Activated CD4-positive, alpha-beta T cell treated with anti-CD3 and anti-CD28 coated beads for 4 hours (primary cell): ENCODE measurements at places on chromosomes 7 and 10.

DNA sequence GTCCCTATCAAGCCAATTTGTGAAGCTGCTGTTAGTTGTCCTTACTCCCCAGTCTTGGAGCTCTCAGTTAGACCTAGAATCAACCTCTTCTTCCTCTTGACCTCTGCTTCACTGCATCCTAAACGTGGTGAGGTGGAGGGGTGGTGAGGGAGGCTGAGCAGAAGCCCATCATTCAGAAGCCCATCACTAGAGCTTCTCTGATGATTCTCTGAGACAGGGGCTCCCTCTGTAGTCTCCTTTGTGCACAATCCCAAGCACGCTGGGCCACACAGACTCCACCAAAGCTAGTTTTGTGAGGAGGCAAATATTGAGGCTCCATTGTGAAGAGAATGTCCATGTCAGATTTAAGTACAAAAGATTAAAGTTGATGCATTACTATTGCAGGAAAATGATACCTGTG is 163.8 kb upstream of the PRSS1 start:
- no peak for DNase-seq

DNA sequence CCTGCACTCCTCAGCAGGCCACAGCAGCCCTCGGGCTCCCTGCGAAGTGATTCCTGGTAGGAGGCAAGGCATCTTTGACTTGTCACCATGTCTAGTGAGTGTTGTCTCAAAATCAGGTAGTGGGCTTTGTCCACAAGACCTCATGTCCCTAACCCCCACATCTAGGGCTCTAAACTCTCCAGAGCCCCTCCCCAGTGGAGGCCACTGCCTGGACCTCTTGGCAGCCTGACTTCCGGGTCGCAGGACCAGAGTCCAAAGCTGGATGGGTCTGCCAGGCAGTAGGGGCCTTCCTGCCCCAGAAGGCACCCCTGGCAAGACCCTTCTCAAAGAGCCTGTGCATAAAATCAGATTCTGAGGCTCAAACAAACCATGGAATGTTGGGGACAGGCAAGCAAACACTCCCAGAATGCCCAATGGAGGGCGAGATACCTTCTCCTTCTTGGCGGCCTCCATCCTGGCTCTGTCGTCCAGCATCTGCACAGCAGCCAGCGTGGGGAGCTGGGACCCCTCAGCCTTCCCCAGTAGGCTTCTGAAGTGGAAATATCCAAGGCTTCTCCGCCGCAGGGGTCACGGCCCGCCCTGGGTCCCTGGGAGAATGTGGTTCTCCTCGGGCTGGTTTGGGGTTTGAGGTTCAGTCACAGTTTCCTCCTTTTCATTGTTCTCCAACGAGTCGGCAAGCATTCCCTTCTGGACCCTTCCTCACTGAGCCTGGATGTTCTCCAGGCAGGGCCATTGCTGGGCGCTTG is 586 bp downstream of the GCK start:
- DNase-seq, result no peak

GRCh38 chr7:69309601-69310000 is 288.7 kb upstream of the AUTS2 start:
- no peak for DNase-seq

- DNase-seq, result no peak
These were observed 612.6 kb downstream of the AUTS2 start for GRCh38 chr7:70210936-70211310.

GRCh38 chr7:80529362-80529761 is 17.5 kb upstream of the GNAT3 start:
- DNase-seq, result no peak

GRCh38 chr10:86970982-86971231 is 2.6 kb downstream of the ADIRF start:
- DNase-seq, result no peak

DNA sequence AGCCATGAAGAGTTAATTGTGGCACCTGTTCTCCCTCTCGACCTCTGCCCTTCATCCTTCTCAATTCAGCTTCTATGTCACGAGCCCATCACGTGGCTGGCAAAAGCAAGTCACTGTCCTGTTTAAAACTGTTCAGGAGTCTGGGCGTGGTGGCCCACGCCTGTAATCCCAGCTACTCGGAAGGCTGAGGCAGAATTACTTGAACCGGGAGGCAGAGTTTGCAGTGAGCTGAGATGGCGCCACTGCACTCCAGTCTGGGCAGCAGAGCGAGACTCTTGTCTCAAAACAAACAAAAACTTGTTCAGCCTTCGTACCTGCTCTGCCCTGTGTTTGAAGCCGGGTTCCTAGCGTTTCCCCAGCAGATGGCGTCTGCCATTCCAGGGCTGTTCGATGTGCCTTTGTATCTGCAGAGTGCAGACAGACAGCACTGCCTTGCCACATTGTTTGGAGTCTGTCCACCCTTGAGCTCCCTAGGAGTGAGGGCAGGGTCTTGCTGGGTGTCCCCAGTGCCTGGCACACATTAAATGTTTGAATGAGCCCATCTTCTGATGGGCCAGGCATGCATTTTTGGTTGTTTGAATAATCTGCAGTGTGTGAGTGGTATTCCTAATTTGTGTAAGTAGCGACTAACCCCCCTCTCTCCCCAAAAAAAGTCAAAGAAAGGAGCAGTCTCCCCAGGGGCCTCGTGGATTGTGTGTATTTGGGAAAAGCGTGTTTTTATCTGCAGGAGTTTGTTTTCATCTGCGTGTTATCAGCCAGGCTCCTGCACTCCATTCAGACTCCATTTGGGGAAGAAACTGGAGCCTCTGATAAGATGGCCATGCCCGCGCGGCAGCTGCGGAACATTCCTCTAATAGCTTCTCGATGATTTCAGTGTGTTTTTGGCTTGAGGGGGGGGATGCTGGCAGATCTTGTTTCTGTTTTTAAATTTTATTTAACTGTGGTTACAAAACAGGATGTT is 61.2 kb downstream of the DNAJB6 start:
- no peak for DNase-seq

- DNase-seq, result no peak
These were observed 519.8 kb downstream of the XPNPEP1 start for GRCh38 chr10:109403551-109403950.

GRCh38 chr10:14144451-14144850 is 186.3 kb downstream of the FRMD4A start:
- DNase-seq, result no peak

GRCh38 chr7:46776790-46777189 is 805.1 kb downstream of the TNS3 start:
- DNase-seq, result no peak

GRCh38 chr7:115533785-115534184 is 496.8 kb downstream of the TFEC start:
- no peak for DNase-seq

- no peak for DNase-seq
These were observed 229.5 kb downstream of the BICC1 start for GRCh38 chr10:58742141-58742540.

- no peak for DNase-seq
These were observed 134.3 kb upstream of the MDFIC start for GRCh38 chr7:114787556-114787955.

DNA sequence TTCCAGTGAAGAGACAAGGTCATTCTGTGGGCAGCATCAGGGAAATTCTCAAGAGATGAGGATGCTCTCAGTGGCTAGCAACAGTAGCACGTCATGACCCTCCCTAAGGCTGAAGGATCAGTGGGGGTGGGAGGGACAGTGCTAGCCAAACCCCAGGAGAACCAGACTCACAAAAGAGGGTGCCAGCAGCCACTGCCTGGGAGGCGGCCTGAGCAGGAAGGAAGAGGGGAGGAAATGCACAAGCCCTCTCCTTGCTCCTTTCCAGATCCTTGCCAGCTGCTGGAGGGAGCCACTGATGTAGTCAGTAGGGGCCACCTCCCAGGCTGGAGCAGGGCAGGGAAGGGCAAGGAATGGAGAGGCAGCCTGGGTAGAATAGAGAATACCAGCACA is 302.7 kb downstream of the RPS24 start:
- no peak for DNase-seq

DNA sequence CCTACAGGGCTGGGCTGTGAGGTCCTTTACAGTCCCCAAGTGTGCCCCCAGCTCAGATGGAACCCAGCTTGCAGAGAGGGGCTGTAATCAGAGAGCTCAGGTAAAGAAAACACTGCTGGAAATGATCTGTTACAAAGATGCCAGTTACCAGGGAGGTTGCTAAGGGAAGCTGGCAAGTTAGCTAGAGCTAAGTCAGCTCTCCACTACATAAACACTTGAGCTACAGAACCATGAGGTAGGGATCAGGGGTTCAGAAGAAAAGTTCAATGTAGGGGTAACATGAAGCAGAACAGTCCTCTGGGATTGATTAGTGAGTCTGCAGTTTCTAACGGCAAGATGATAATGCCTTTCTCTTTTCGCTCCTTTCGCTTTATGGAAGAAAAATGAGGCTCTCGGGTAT is 53.1 kb upstream of the TM9SF3 start:
- no peak for DNase-seq

GRCh38 chr10:127736222-127736914 is 617 bp upstream of the FOXI2 start:
- no peak for DNase-seq

DNA sequence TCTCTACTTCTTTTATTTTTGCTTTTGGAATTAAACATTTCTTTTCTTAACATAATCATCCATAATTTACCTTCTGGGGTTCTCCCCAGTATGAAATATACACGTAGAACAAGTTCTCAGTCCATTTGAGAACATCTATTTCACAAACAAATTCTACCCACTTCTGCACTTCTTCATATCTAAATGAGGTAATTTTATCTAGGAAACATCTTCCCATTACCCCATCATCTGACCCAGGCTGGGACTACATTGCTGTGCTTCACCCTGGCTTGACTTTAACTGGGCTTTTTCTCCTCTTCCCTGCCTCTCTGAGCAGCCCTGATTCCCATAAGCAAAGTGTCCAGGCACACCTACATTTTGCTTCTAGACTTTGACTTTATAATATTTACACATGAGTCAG is 43.3 kb upstream of the AMPH start:
- no peak for DNase-seq

DNA sequence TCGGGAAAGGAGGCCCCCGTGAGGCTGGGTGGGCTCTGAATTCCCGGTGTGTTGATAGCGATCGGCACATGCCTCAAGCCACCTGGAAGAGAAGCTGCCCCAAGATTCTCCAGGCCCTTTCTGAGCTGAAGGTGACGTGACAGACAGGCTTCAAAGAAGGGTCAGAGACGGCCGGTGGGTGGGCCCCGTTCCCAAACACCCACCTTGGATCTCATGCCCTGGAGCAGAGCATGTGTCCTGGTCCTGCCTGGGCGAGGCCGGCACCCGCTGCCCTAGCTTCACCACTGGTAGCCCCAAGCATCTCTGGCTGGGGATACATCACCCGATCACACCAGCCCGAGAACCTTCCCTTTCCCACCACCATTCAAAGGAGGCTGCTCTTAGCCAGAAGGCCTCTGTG is 399.0 kb downstream of the DNAJB6 start:
- no peak for DNase-seq

GRCh38 chr10:10786109-10787090 is 231.3 kb upstream of the CELF2 start:
- DNase-seq, result no peak

DNA sequence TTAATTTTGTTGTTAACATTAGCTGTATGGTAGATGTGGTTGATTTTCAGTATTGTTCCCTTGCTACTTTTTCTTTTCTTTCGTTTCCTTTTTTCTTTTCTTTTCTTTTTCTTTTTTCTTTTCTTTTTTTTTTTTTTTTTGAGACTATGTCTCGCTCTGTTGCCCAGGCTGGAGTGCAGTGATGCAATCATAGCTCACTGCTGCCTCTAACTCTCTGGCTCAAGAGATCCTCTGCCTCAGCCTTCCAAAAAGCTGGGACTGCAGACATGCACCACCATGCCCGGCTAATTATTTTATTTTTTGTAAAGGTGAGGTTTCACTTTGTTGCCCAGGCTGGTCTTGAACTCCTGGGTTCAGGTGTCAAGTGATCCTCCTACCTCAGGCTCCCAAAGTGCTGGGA is 14.4 kb downstream of the SLC26A3 start:
- DNase-seq, result no peak

DNA sequence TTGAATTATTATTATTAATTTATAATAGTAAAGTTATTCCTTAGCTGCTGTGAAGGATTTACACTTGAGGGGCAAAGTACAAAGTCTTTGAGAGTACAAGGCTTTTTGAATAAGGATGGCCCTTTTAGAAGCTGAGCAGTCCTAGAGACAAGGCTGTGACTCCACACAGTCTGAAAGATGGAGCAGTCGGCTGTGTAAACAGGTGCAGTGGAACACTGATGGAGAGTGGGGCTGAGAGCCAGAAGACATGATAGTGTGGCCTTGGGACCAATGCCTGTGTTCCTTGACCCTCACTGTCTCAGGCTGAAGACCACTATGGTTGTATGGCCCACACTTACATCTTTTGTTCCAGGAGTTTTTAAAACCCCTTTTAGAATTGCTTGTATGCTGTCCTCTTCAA is 311.2 kb upstream of the PHF14 start:
- no peak for DNase-seq

DNA sequence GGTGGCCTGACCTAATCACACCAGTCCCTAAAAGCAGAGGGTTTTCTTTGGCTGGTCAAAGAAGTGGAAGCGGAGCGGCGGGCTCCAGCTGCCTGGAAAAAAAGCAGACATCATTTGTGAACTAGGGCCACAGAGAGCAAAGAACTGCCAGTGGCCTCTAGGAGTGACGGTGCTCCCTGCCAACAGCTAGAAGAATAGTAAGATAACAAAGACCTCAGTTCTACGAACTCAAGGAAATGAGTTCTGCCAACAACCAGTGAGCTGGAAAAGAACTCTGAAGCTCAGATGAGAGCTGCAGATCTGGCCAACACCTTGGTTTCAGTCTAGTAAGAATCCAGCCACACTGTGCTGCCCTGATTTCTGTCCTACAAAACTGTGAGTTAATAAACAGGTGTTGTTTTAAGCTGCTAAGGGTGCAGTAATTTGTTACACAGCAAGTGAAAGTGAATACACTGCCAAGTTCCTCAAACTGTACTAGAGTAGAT is 178.0 kb downstream of the SRPK2 start:
- DNase-seq, result no peak

- DNase-seq, result no peak
These were observed 452.2 kb upstream of the SORCS1 start for GRCh38 chr10:107616463-107617410.

GRCh38 chr10:64648915-64649314 is 1127.7 kb downstream of the REEP3 start:
- no peak for DNase-seq

- no peak for DNase-seq
These were observed 94.0 kb downstream of the WDR11 start for GRCh38 chr10:120945182-120945581.

DNA sequence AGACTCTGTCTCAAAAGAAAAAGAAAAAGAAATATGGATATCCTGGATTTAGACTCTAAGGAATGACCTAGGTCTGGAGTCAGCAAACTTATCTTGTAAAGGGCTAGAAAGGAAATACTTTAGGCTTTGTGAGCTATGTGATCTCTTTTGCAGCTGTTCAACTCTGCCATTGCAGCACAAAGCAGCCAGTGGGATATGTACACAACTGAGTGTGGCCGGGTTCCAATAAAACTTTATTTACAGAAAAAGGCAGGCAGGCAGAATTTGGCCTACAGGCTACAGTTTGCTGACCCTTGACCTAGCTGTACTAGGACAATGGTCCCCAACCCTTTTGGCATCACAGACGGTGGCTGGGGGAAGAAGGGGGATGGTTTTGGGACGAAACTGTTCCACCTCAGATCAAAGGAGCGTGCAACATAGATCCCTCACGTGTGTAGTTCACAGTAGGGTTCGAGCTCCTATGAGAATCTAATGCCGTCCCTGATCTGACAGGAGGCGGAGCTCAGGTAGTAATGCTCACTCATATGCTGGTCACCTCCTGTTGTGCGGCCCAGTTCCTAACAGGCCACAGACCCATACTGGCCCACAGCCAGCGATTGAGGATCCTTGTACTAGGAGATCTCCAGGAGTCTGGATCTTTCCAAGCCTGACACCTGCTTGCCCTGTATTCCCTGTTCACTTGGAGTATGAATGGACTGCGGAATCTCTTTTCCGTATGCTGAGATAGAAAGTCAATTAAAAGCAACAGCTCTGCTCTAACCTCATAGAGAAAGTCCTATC is 63.0 kb downstream of the CUL1 start:
- no peak for DNase-seq
